NCI-H187 (cell line): ENCODE measurements at places on chromosomes 12 and 14.
A peak's percentile ranks its signal among the peaks of the same experiment; 100 is the strongest.

DNA sequence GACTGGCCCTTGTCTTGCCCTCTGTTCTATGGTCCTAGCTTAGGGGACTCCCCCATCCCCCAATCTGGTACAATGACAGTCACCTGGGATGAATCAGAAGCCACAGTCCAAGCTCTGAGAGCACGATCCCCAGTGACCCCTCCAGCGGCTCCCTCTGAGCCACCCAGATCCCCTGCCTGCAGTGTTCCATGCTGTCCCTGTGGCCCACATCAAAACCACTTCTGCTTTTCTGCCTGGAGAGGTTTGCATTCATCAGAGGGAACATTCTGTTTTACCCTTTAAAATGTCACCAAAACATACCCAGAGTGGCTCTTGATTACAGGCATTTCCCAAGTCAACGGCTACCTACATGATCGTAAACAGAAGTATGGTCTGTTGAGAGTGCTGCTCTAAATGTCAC is 47.5 kb downstream of the NOS1 start:
- DNase-seq = no peak

- no peak for DNase-seq
Measured at GRCh38 chr12:70196811-70197281, 46.4 kb upstream of the CNOT2 start.

GRCh38 chr12:97260786-97261185 is 201.8 kb upstream of the RMST start:
- no peak for DNase-seq

GRCh38 chr12:1279050-1279449 is 288.0 kb downstream of the ERC1 start:
- DNase-seq = no peak

- DNase-seq = peak; percentile 26
Measured at GRCh38 chr12:57110104-57111030, 795 bp downstream of the STAT6 start.
